ENCODE measurements at places on chromosomes 2 and 18.

GRCh38 chr2:1742681-1743395, 1.5 kb downstream of the PXDN start:
- peaks cover 8% of the 10 kb centered on the region for H3K4me1 ChIP-seq
- no peaks in the 10 kb centered on the region for H3K36me3 ChIP-seq
- DNase-seq = no peak
- H3K4me3 ChIP-seq = peak overlapping the region; percentile 65
- H3K27ac ChIP-seq = peak overlapping the region; percentile 94

DNA sequence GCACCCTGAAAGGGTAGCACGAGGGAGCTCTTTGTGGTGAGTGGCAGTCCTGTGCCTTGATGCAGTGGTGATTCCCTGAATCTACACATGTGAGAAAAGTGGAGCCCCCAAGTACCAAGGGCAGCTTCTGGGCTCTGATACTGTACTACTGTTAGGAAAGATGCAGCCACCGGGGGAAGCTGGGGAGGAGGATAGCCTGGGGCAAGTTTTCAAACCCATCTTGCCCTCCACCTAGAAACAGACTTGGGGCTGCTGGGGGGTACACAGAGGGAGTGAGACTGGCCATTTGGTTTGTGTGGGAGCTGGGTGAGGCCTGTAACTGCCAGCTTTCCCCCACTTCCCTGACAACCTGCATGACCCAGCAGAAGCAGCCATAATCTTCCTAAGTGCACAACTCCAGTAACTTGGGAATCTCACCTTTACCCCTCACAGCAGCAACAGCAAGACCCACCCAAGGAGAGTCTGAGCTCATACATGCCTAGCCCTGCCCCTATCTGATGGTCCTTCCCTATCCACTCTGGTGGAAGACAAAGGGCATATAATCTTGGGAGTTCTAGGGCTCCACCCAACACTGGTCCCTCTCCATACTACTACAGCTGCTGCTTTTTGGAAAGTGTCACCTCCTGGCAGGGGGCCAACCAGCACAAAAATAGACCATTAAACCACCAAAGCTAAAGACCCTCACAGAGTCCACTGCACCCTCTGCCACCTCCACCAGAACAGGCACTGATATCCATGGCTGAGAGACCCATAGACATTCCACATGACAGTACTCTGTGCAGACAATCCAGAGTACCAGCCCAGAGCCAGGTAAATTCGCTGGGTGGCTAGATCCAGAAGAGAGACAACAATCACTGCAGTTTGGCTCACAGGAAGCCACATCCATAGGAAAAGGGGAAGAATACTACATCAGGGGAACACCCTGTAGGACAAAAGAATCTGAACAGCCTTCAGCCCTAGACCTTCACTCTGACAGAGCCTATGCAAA, 8.2 kb downstream of the MALL start:
- H3K27ac ChIP-seq = peak overlapping the region; percentile 93
- no peaks in the 10 kb centered on the region for H3K36me3 ChIP-seq
- DNase-seq = no peak
- peak overlapping the region; percentile 5 for H3K4me3 ChIP-seq
- H3K27me3 ChIP-seq = no peaks in the 10 kb centered on the region

GRCh38 chr2:95351598-95351915, 51.0 kb upstream of the FAHD2A start:
- H3K4me3 ChIP-seq = no peak overlapping the region
- no peaks in the 10 kb centered on the region for H3K36me3 ChIP-seq
- no peak overlapping the region for H3K27ac ChIP-seq
- no peak for DNase-seq
- H3K4me1 ChIP-seq = peaks cover 8% of the 10 kb centered on the region

- H3K4me1 ChIP-seq = peaks cover 17% of the 10 kb centered on the region
- no peak overlapping the region for H3K4me3 ChIP-seq
- no peaks in the 10 kb centered on the region for H3K36me3 ChIP-seq
Measured at GRCh38 chr2:64482765-64483504, 29.0 kb downstream of the LGALSL start.

DNA sequence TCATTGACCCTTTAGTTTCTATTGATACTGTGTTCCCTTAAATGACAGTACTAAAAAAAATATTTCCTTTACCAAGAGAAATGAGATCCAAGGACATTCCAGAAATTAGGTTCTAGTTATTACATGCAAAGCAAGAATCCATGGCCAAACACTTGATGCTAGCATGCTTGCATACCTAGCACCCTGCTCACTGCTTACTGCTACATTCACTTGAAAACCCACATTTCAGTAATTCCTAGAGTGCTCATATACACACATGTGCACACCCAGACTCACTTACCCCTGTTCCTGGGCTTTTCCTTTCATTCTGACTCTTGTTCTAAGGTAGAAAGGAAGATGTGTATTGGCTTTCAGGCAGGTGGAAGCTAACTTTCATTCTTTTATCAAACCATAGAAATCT, 395.9 kb downstream of the THSD7B start:
- no peaks in the 10 kb centered on the region for H3K36me3 ChIP-seq
- no peaks in the 10 kb centered on the region for H3K27me3 ChIP-seq
- DNase-seq = no peak
- no peak overlapping the region for H3K27ac ChIP-seq

- peak within 1 kb of the TSS; percentile 10 for H3K4me3 ChIP-seq
- no peaks in the 10 kb centered on the region for H3K36me3 ChIP-seq
- DNase-seq = no peak
- H3K4me1 ChIP-seq = peaks cover 4% of the 10 kb centered on the region
- H3K27me3 ChIP-seq = no peaks in the 10 kb centered on the region
Measured at GRCh38 chr2:230924470-230925341, at the start of gene GPR55. Gene GPR55, minus strand, starts transcription at chr2:230925242. Its CDS starts 14,280 bp downstream, at chr2:230910962.

DNA sequence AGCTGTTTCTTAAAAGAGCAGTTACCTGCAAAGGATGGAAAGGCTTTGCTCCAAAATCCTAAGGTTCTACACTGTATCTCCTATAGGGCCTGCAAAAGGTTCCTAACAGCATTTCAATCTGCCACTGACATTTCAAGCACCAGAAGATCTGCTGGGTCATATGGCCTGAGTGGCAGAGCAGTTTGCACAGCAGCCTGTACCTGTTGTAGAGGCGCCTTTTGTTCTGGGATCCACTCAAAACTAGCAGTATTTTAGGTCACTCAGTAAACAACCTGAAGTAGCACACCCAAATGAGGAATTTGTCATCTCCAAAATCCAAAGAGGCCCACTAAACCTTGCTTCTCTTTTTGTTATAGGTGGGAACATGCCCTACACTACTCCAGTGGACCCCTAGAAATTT, 6.2 kb downstream of the FAM210A start:
- no peak for DNase-seq
- H3K4me1 ChIP-seq = peaks cover 6% of the 10 kb centered on the region

- no peaks in the 10 kb centered on the region for H3K4me1 ChIP-seq
- peaks cover 74% of the 10 kb centered on the region for H3K36me3 ChIP-seq
- no peak for DNase-seq
- H3K4me3 ChIP-seq = no peak overlapping the region
Measured at GRCh38 chr2:239168575-239168974, 232.2 kb downstream of the HDAC4 start.

DNA sequence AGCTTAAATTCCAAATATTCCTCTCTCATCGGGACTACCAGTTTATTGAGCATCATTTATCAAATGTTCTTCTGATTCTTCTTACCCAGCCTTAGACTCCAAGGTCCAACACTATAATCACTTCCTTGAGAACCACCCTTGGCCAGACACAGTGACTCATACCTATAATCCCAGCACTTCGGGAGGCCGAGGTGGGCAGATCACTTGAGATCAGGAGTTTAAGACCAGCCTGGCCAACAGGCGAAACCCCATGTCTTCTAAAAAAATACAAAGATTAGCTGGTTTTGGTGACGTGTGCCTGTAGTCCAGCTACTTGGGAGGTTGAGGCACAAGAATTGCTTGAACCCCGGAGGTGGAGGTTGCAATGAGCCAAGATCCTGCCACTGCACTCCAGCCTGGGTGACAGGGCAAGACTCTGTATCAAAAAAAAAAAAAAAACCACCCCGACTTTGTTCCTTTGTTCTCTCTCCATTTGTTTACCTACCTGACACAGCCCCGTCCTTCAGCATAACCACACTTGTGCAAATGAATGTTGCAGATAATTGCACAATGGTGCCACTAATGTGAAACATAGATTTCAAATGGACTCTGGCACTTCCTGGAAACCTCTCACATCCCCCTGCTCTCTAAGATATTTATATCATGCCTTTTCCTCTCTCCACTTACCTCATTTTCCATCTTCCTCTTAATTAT, 38.9 kb upstream of the LPIN2 start:
- H3K27ac ChIP-seq = no peak overlapping the region
- no peak for DNase-seq
- H3K4me3 ChIP-seq = no peak overlapping the region

DNA sequence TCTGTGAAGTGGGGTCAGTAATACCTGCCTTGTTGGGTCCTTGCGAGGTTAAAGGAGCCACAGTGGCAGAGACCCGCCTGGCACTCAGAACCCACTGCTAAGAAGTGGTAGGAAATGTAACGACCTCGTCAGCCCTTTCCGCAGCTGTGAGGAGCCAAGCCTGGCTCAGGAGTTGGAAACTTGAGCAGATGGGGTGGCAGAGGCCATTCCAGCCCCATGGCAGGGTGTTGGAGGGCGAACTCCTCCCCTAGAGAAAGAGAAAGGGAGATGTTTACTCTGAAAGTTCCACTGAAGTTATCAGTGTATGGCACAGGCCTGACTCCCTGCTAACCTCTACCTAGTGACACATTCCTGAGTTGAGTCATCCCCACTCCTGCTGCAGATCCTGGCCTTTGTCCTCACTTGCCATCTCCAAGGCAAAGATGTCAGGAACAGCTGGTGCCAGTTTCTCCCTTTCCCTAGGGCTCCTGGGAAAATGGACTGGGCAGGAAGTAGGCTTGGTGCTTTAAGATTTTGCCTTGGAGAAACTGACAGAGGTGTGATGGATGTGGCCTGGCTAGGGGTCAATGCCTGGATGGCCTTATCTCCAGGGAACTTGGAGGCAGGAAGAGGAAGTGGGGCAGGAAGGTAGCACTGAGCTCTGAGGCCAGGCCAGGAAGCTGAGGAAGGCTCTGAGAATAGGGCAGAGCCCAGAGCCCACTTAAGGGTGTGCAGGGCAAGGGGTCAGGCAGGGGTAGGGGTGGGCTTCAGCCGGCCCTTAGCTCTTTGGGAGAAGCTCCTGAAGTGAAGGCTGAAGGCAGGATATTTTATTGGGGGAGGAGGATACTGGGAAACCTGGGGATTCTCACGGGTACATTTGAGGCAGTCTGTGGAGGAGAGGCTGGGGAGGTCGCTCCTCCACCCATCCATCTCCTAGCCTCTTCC, 888 bp downstream of the VAMP5 start:
- no peak for DNase-seq
- peak overlapping the region; percentile 85 for H3K4me3 ChIP-seq
- no peaks in the 10 kb centered on the region for H3K27me3 ChIP-seq
- peaks cover 32% of the 10 kb centered on the region for H3K36me3 ChIP-seq
- peak overlapping the region; percentile 86 for H3K27ac ChIP-seq

DNA sequence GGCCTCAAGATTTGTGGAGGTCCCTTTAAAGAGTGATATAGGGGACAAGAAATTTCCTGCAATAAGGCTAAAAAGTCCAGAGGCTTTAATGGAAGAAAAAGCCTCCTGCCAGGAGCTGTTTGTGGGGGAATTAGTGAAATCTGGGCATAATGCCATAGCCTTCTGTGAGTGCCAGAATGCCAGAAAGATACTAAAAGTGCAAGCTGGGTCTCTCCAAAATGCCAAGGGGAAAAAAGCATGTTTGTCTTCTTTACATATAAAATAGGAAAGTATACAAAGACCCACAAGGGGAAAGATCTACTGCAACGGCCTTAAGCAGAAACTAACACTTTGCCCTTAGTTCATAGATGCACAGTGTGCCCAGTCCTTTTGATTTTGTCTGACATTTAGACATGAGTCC, 647.7 kb upstream of the ZNF804A start:
- peaks cover 16% of the 10 kb centered on the region for H3K4me1 ChIP-seq
- H3K27me3 ChIP-seq = no peaks in the 10 kb centered on the region
- DNase-seq = no peak

- no peaks in the 10 kb centered on the region for H3K36me3 ChIP-seq
- no peak overlapping the region for H3K4me3 ChIP-seq
- H3K4me1 ChIP-seq = peaks cover 38% of the 10 kb centered on the region
- H3K27ac ChIP-seq = peak overlapping the region; percentile 85
- no peak for DNase-seq
- H3K27me3 ChIP-seq = no peaks in the 10 kb centered on the region
Measured at GRCh38 chr2:54577944-54578647, 122.0 kb downstream of the SPTBN1 start.
